ENCODE measurements at places on chromosomes 6 and 20. TPM values are rescaled to one million over a fixed set of nuclear protein-coding genes. Genes with fewer than 3 reads are reported as not detected.

- DNase-seq = no peak
Observed at GRCh38 chr6:130223508-130223907, 757 bp upstream of the SAMD3 start.

DNA sequence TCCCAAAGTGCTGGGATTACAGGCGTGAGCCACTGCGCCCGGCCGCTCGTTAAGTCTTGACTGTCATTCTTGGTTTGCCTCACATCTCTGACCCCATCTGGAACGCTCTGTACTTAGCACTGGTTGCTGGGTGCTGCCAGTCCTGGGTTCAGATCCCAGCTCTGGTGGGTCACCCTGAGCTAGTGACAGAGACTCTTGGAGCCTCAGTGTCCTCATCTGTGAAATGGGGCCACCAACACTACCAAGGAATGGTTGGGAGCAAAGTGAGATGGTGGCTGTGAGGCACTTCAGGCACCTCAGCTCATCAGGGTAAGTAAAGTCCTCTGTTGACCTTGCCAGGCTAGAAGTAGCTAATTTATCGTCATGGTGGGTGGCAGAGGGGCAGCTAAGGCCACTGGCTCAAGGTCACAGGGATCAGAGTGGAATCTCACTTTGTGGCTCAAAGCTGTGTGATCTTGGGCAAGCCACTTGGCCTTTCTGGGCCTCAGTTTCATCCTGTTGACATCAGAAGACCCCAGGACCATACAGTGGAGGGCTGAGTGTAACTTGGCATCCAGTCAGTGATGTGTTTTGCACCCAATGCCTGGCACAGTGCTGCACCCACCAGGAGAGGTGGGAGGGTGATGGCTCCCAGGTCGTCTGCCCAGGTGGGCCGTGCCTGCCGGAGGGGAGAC is 46.7 kb downstream of the UBE2V1 start:
- no peak for DNase-seq

DNA sequence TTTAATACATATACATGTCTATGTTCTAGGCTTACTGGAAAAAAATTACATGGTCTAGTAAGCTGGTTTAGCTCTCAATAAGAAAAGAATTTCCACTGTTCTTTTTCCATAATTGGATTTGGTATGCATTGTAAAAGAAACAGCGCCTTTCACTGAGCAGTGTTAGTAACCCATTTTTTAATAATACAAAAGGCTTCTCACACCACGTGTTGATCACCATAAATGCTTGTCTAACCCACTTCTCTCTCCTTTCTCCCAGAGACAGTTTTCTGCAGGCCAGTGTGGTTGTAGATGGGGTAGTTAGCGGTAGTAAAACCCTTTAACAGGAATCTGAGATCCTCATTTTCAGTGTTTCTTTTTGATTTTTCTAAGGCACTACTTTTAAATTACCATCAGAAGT is 348.7 kb upstream of the MANEA start:
- DNase-seq = no peak

LAMP5 gene
- 0.34 TPM for total RNA-seq

DNA sequence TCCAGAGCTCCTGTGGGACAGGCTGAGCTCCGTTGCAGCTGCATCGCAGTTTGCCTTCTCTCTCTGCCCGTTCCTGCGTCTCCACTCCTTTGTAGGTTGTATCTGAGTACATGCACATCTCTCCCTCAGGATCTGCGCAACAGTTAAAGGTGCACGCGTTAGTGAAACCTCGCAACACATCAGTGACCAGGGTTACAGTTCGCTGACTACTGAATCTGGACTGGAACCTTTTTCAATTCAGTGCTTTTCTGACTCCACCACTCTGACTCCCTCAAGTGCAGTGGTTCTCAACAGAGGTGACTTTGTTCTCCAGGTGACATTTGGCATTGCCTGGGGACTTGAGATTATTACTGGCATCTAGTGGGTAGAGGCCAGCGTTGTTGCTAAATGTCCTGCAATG is 44.0 kb downstream of the UST start:
- DNase-seq = no peak

PLA2G7 gene
- total RNA-seq = not detected

CCR6 gene
- total RNA-seq = not detected

DNA sequence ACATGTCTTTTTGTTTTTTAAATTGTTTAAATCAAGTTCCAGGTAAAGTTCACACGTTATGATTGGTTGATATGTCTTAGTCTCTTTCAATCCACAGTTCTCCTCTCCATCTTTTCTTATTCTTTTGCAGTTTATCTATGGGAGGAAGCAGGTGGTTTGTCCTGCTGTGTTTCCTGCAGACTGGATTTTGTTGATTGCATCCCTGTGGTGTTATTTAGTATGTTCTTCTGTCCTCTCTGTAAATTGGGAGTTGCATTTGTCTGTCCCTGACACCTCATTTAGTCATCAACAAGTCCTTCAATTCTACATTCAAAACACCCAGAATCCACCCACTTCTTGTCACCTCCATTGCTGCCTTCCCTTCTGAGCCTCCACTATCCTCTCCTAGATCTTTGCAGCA is 8.1 kb downstream of the PACSIN1 start:
- no peak for DNase-seq

DPPA5 gene
- total RNA-seq = not detected

- no peak for DNase-seq
Observed at GRCh38 chr6:72238900-72239299, 352.6 kb downstream of the RIMS1 start.

DNA sequence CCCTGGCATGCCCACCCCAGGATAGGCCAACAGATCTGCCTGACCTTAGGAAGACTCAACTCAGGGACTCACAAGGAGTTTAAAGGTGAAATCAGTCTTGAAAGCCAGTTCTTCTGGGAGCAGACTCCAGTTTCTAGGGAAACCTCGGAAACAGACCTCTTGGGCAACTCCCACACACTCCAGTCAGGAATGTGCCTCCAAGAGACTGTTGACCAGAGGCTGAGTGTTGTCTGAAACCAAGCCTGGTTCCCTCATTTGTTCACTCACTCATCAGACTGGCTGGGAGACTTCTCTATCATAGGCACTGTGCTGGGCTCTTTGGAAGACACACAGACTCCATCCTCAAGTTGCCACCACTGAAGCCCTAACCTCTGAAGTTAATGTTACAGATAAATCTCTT is 1.8 kb downstream of the TREM1 start:
- no peak for DNase-seq

LTB gene
- total RNA-seq = 30.5 TPM

HLA-DRB1 gene
- not detected for total RNA-seq

- DNase-seq = no peak
Observed at GRCh38 chr20:54706581-54706980, 231.2 kb downstream of the DOK5 start.

KHDC1L gene
- total RNA-seq = not detected

DNA sequence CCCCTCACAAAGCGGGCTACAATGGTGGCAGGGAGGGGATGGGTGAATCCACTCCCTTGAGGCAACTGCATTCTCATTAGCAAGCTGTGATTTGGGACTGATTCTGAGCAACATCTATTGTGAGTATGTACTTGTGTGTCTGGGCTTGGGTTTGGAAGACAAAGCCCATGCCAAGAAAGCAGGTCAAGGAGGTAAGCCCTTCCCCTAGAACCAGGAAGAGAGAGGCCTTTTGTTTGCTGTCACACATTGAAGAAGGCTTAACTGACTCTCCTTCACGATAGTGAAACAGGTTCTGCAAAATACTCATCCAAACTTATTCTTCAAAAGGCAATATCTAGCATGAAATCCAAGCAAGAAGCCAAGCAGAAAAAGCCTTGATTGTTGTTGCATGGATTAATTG is 403.1 kb upstream of the ID4 start:
- DNase-seq = no peak

DNA sequence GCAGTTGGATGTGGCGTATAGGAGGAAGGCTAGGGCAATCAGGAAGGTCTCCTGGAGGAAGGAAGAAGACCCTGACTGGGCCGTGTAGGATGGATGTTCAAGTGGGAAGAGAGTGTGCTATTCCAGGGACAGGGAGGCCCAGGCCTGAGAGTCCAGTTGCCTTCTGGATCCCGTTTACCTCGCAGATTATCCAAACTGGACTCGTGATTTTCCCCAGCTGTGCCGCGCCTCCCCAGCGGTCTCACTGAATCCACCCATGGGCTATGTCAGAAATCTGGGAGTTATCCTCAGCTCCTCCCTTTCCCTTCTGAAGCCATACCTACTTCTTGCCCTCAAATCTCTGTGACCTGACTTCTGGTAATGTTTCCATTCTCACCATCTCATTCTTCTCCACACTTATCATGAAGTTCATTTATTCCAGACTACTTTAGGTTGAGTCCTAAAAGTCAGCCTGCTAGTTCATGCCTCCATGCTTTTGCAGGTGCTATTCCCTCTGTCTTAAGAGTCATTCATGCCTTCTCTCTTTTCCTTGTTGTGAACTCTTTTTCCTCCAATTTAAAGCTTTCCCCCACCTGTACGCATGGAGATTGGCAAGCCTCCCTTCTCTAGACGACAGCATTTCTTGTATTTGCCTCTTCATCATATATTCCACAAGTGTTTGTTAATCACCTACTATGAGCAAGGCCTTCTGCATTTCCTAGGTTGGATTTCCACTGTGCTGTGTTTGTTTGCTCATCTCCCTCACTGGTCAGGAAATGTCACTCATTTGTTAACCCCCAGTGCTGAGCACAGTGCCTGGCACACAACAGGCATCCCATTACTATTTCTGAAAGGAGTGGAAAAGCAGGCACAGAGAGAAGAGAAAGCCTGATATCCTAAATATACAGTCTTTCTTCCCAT is 2.7 kb downstream of the SDCBP2 start:
- DNase-seq = peak; percentile 60

FAM217A gene
- not detected for total RNA-seq

GRCh38 chr20:1769491-1769890 is 111.9 kb upstream of the SIRPG start:
- no peak for DNase-seq

SNX9 gene
- 51.4 TPM for total RNA-seq

DNA sequence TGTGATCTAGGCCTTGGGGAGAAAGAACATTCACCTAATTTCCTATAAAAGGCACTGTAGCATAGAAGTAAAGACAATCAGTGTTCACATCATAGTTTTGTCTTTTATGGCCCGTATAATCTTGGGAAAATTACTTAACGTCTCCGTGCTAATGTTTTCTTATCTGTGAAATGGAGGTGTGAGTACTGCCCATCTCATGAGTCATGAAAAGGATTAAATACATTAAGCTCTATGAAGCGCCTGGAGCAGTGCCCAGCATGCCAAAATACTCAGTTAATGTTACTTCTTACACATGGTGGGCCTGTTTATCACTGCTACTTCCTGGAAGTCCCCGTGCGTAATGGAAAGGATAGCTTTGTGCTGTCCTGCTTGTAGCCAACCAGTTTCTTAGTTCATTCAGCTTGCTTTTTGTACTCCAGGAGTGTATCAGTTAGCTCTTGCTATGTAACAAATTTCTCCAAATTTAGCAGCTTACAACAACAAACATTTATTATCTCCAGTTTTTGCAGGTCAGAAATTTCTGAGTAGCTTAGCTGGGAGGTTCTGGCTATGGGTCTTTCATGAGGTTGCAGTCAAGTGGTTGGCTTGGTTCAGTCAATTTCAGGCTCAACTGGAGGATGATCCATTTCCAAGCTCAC is 103.6 kb upstream of the BMP2 start:
- peak; percentile 54 for DNase-seq

- peak; percentile 37 for DNase-seq
Observed at GRCh38 chr6:6004390-6004995, 2.2 kb downstream of the NRN1 start.

DBNDD2 gene
- 3.4 TPM for total RNA-seq

- no peak for DNase-seq
Observed at GRCh38 chr6:3237761-3238662, 10.6 kb upstream of the TUBB2B start.

GRCh38 chr6:165031502-165031901 is 277.9 kb downstream of the C6orf118 start:
- DNase-seq = no peak

DSP gene
- total RNA-seq = 95.4 TPM

CLPSL1 gene
- not detected for total RNA-seq

DNA sequence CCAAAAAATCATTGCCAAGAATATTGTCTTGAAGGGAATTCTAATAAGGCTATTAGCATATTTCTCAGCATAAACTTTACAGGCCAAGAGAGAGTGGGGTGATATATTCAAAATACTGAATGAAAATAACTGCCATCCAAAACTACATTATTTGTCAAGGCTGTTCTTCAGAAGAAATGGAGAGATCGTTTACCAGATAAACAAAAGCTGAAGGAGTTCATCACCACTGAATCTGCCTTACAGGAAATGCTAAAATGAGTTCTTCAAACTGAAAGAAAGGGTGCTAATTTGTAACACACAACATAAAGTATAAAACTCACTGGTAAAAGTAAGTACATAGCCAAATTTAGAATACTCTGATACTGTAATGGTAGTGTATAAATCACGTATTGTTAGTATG is 517.0 kb downstream of the TENT5A start:
- DNase-seq = no peak

- no peak for DNase-seq
Observed at GRCh38 chr6:15332446-15332845, 86.6 kb downstream of the JARID2 start.

GRCh38 chr6:73610444-73611275 is 43.1 kb downstream of the SLC17A5 start:
- peak; percentile 73 for DNase-seq

DNA sequence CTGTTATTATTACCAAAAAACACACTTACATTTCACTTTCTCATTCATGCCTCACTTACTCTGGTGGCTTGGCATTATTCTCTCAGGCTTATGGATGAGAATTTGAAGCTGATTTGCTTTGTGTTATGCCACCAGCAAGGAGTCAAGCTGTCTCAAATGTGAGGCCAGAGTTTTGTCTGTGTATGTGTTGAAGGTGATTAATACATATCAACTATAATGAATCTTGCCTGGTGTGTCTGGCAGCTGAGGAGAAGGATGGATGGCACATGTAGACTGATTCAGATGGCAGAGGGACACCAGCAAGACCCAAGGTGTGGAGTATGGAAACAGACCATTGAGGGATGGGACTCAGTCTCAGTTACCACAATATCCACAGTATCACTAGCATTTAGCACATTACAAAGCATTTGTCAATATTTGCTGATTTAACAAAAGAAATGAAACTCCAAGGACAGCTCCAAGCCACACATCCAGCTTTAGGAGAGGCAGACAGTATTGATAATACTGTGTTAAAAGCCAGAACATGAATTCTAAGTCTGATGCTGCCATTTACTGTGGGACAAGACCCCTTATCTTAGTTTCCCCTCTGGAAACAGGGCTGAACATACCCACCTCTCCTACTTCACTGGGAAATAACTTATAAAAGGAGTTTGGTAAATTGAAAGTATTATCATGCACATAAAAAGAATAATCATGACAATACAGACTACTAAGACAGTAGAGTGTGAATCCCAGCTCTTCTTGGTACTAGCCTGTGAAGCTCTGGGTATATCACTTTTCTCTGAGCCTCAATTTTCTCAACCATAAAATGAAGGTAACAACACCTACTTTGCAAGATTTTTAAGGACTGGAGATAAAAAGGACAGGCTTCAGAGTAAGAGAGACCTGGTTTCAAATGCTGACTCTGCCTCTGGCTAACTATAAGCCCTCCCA is 11.2 kb downstream of the BCL2L1 start:
- no peak for DNase-seq

MYL9 gene
- total RNA-seq = 3.7 TPM

GJA10 gene
- not detected for total RNA-seq
